ENCODE measurements at places on chromosomes 2 and 18.

- DNase-seq: no peak
Measured at GRCh38 chr2:232959139-232959538, 53.9 kb downstream of the NGEF start.

- no peak for DNase-seq
Measured at GRCh38 chr2:110820128-110820527, 87.8 kb downstream of the ACOXL start.

GRCh38 chr2:192161656-192162290 is 33.0 kb downstream of the TMEFF2 start:
- no peak for DNase-seq

DNA sequence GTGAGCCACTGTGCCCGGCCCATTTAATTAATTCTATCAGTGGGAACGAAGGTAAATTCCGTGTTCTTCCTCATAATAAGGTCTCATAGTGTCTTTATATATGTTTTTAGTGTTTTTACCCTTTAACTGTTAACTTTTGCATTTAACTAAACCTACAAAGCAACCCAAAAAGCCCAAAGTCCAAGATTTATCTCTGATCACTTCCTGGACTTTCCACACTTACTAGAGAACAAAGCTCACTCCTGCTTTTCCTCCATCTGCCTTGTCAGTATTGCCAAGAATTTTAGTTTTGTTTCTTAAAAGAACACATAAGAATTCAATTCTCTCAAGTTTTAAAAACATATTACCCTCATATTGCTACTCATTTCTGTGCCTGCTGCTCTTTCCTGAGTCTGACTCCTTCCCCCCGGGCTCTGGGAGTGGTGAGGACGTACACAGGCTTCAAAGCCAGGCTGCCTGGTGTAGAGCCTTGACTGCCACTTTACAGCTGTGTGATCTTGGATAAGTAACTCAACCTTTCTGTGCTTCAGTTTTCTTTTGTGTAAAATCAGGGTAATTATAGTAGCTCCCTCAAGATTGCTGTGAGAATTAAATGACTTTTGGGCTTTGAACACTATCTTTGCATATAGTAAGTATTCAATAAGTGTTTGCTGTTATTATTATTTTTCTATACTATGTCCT is 24.9 kb upstream of the GPR155 start:
- DNase-seq: no peak

- DNase-seq: no peak
Measured at GRCh38 chr2:2590141-2590540, 259.1 kb upstream of the MYT1L start.

DNA sequence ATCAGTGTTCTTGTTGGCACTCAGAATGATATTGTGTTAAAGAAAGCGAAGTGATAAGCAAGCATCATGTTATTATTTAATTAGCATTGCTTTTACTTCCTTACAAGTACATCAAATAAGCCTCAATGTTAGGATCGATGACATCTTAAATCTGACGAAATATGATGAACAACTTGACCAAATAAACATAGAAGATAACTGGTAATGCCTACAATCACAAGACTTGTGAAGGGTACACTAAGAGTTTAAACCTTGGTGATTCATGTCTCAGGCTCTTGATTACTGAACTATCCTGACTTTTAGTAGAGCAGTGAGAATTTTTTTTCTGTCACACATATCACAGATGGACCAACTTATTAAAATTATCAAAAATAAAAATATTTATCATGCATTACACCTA is 500.8 kb upstream of the ZEB2 start:
- no peak for DNase-seq

DNA sequence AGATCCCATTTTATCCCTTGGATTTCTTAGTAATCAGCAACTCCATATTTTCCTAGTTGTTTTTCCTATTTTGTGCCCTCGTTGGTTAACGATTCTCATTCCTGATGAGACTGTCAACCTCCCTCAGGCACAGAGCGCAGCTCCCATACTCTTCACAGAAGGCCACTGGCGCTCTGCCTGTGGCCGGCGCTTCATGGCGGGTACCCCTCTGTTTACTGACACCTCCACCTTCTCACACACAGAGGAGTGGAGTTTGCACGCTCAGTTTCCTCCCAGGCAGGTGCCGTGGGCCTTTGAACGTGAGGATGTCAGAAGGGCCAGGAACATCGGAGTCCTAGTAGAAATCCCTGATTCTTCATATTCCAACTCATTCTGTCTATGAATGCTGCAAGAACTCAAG is 139.0 kb downstream of the MBP start:
- DNase-seq: no peak

- DNase-seq: no peak
Measured at GRCh38 chr2:34447097-34447496, 848.0 kb upstream of the FAM98A start.

DNA sequence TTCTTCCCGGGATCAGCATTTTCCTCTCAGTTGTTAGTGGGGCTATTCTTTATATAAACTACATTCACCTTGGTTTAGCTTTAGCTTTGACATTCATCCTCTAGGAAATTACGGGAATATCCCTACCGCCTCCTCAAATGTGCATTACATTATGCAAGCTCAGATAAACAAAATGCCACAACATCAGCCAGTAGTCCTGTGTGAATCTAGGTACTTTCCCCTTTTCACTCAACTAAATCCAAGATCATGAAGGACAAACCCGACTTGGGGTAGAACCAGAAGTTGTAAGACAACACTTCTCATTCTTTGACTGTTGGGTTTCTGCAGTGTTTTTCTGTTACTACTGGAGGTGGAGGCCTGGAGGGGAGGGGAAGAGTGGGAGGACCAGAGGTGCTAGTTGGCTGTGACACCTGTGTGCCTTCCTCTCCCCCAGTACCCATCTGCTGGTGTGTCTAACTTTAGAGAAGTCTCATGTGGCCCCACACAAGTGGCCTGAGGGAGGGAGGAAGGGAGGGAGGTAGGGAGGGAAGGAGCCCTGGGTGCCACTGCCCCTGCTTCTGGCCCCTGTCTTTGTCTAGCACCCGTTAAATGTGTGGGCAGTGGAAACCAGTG is 84.8 kb upstream of the BCL2L11 start:
- DNase-seq: no peak

DNA sequence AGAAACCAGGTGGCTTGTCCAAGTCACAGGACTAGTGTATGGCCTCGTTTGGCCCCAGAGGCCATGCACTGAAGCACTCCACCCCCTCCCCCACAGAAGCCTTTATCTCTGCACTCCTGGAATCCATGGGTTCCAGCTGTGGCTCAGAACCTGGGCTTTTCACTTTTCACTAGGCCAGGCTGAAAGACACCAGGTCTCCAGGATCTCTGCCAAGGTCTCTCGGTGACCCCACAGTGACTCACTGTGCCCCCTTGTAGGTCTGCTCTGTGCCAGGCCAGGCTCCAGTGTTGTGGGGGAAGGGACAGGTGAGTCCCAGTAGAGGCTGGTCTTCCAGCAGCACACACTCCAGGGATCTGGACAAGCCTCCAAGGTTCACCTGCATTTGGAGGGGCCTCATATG is 31.0 kb upstream of the GLI2 start:
- DNase-seq: no peak

- no peak for DNase-seq
Measured at GRCh38 chr2:10824191-10824590, 11.6 kb upstream of the PDIA6 start.

GRCh38 chr2:232522623-232523401 is 2.6 kb downstream of the PRSS56 start:
- no peak for DNase-seq

GRCh38 chr18:48680339-48681250 is 141.8 kb downstream of the CTIF start:
- no peak for DNase-seq

DNA sequence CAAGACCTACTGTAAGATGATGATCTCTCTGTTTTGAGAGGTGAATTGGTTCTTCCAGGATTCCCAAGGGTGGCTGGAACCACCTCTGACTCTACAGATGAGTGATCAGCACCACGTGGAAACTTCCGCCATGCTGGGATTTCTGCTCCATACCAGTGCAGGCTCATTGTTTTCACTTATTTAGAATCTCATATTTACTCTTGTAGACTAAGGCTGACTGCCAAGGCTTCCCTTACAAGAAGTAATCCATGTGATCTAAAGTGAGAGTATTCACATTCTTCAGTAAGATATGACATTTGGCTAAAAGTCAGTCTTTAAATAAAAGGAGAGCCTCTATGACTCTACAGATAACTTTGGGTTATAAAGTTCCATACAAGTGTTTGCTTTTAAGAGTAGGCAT is 322.9 kb upstream of the RAB12 start:
- DNase-seq: no peak

DNA sequence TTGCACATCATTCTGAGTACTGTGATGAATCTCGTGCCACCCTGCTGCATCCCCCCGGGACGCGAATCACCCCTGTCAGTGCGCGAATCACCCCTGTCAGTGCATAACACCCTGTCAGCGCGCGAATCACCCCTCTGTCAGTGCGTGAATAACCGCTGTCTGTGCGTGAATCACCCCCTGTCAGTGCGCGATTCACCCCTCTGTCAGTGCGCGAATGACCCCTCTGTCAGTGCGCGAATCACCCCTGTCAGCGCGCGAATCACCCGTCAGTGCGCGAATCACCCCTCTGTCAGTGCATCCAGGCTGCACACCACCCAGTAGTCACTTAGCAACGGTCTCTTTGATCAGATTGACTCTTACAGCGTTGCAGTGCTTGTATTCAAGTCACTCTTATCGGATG is 134.4 kb upstream of the TPO start:
- peak; percentile 25 for DNase-seq

- DNase-seq: no peak
Measured at GRCh38 chr18:21117409-21118131, 6.0 kb upstream of the ROCK1 start.

- no peak for DNase-seq
Measured at GRCh38 chr2:74249406-74250122, 51.1 kb downstream of the MTHFD2 start.

GRCh38 chr18:36446059-36446458 is 148.5 kb downstream of the FHOD3 start:
- no peak for DNase-seq

GRCh38 chr2:171287611-171288010 is 126.9 kb upstream of the TLK1 start:
- no peak for DNase-seq

- peak; percentile 9 for DNase-seq
Measured at GRCh38 chr2:85811180-85812093, 57.6 kb downstream of the ATOH8 start.

GRCh38 chr18:66792466-66792865 is 188.6 kb upstream of the CDH19 start:
- no peak for DNase-seq

GRCh38 chr2:28898048-28898447 is 3.6 kb downstream of the WDR43 start:
- no peak for DNase-seq

DNA sequence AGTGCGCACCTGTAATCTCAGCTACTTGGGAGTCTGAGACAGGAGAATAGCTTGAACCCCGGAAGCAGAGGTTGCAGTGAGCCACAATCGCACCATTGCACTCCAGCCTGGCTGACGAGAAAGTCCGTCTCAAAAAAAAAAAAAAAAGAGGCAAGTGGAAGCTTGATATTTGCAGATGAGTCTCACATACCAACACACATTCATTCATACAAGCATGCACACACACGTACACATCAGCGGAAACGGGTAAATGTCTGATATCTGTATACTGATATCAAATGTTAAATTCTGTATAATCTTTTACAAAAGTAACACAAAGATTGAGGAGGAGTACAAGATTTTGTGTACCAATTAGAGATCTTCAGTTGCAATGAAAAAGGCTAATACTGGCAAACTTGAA is 47.8 kb upstream of the SPOPL start:
- no peak for DNase-seq

DNA sequence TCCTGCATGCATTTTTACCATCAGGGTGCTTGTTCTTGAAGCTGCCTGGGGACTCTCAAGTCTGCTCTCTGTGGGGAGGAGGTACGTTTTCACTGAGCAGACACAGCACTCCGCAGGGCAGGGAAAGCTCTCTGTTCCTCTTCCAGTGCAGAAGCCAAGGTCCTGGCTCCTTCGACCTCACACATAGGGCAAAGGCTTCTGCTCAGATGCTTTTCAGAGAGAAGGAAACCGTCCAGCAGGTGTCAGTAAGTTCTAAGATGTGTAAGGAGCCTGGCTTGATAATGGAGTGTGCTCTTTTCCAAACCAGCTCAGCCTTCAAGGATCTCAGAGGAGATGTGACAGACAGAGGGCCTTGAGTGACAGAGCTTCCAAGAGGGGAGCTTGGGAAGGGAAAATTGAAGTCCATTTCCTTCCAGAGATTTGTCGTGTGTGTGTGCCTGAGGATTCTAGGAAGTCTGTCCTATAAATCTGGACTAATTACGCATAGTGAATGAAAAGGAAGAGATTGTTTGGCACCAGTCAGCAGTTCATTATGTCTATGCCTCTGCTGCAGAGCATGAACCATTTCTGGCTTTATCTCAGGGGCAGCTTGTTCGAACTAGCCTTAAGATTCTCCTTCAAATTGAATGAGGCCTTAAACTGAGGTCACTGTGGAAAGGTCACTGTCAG is 67.3 kb upstream of the UPP2 start:
- DNase-seq: no peak

- DNase-seq: no peak
Measured at GRCh38 chr2:117957616-117958015, 56.3 kb downstream of the CCDC93 start.

DNA sequence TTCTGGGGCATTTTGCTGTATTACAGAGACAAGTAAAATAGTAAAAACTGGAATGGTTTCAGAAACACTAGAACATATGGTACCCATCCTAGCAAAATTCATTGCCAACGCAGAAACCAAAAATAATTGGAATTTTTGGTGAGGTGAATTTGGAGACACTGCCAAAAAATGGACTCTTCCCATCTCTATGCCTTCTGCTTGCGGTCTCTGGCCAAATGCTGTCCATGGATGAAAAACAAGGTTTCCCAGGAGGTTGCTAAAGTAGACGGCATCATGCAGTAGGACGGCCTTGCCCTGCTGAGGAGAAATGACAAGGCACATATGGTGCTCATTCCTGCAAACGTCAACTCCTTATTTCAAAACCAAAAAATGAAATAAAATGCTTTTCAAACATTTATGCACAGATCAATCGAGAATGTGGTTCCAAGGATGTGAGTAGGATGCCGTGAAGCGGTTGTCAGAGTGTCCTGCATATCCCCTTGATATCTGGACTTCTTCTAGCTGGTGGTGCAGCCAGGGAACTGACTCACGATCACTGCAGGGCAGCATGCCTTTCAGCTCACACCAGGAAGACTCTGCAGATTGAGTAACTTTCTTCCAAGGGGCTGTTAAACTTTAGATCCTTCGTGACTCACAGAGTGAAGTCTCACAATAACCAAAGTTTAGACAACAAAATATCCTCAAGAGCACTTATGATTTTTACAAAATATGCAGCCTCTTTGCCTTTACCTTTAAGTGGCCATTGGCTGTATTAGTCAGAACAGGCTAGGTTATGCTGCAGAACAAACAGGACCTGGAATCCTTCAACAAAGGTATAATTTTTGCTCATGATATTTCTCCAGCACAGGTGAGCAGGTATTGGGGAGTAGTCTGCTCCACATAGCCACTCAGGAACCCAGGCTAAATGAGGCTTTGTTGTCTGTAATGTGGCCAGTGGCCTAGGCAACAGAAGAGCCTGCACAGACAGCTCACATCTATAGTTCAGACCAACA is 149.4 kb upstream of the NDUFV2 start:
- no peak for DNase-seq
